GM12865 (cell line): ENCODE measurements at places on chromosomes 3 and 15.

DNA sequence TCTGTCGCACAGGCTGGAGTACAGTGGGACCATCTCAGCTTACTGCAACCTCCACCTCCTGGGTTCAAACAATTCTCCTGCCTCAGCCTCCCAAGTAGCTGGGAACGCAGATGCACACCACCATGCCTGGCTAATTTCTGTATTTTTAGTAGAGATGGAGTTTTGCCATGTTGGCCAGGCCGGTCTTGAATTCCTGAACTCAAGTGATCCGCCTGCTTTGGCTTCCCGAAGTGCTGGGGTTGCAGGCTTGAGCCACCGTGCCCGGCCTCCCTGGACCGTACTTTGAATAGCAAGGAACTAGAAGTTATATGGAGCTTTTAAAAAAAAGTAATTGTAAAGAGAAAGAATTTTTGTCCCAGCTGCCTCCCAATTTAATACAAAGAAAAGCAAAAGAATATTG lies 8.3 kb upstream of the ANKUB1 start:
- DNase-seq = no peak

DNA sequence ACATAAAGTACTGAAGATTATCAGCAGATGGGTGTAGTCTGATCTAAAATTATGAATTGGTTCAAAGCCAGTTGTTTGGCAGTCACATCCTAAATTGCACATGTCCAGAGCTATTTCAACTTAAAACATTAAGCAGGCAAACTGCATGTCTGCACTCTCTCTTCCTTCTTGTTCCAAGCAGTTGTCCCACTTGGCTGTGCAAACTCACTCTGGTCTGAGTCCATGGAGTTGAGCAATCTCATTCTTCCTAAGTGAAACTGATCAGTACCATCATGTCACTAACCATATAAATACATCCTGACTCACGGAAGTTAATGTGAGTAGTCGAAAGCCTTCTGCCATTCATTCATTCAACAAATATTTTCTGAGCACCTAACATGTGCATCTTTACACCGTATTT lies 353.0 kb downstream of the ROBO1 start:
- no peak for DNase-seq

- no peak for DNase-seq
These were observed 53.5 kb downstream of the SUCNR1 start for GRCh38 chr3:151926956-151927355.

DNA sequence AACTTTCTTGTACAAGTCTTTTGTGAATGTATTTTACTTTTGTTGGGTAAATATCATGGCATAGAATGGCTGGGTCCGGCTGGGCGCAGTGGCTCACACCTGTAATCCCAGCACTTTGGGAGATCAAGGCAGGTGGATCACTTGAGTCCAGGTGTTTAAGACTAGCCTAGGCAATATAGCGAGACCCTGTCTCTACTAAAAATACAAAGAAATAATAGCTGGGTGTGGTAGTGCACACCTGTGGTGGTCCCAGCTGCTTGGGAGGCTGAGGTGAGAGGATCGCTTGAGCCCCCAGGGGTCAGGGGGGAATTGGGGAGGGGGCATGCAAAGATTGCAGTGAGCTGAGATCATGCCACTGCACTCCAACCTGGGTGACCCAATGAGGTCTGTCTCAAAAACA lies 52.9 kb downstream of the ANP32A start:
- DNase-seq = no peak

DNA sequence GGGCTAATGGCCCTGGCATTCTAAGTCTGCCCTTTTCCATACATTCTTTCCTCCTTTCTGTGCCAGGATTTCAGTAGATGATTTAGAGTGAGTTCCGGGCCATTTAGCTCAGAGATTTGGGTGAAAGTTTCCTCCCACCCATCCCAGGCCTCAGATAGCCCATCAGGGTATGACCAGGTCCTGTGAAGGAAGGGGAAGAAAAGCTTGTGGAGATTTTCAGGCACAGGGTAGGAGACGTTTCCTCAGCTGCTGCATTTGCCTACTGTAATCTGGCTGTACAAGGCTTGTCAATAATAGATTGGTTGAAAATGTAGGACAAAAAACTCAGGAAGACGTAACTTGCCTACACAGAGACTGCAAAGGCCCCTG lies 63.2 kb upstream of the BCL6 start:
- no peak for DNase-seq

GRCh38 chr15:36294359-36294758 lies 285.1 kb upstream of the CDIN1 start:
- no peak for DNase-seq

DNA sequence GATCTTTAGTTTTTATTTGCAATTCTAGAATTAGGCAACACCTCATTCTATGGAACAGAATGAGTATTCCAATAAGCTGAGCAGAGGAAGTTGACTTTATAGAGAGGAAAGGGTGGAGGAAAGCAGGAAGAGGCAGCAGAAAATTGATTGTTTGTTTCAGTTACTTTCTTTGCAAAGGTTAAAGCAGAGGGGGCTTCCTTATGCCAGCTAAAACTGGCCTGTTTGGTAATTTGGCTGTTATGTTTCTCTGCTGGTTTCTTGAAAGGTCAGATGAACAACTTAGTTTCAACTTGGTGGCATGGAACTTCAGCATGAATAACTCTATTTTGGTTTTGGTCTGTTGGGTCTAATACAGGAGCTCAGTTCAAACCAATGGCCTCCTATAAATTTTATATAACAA lies 190.9 kb upstream of the IL12A start:
- DNase-seq = no peak

DNA sequence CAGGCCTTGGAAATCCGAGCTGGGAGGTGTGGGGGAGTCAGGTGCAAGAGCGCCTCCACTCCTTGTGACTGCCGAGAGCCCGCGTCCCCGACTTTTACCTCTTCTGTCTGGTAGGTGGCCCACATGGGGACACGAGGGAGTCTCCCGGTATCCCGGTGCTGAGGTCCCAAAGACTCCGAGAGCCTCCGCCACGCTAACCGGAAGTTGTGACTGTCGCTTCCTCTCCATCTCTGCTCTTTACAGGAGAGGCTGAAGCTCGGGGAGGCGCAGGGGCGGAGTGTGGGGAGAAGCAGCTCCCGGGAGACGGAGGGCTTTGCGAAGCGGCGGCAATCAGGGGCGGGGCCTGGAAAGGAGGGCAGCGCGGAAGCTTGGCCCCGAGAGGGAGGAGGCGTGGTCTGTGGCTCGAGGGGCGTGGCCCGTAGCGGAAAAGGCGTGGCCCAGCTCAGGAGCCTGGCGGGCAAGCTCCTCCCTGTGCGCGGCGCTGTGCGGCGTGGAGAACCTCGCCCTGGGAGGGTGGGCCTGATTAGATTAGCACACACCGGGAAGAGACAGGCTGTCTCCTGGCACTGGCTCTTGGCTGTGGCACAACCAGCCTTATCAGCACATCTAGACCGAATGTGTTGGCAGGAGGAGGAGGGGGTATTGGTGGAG lies 143.9 kb downstream of the GABRB3 start:
- DNase-seq = no peak

GRCh38 chr3:27990837-27991236 lies 250.6 kb upstream of the CMC1 start:
- no peak for DNase-seq

- DNase-seq = no peak
These were observed 246.9 kb upstream of the THRB start for GRCh38 chr3:24741506-24741905.

DNA sequence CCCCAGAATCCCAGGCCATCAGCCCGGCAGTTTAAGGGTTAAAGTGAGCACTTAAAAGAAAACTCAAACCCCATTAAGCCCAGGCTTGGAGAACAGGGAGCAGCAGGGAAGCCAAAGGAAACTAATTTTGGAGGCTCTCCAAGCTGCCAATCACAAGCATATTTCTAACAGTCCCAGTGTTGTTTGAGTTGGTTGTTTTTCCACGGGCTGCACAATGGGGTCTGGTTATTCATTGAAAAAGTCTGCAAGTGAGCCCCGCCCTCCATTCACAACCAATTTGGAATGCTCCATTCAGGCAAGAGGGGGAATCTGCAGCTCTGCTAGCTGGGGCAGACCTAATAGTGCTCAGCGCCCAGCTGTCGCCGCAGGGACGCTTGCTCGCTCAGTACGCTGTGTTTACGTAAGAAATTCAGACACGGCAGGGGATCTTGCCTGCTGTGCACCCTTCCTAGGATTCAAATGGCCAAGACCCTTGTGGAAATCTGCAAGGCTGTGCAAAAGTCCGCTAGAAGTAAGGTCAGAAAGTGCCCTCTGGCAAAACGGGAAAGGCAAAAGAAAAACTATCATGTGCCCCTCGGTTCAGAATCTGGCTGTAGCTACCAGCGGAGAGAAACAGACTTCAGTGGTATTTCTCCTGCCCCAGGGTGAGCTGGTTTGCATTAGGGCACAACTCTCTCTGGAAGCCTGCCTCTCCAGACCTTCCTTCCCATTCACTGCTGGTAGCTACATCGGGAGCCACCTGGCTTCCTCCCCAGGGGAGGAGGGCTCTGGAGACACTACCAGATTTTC lies 11.0 kb downstream of the ETV5 start:
- no peak for DNase-seq

- no peak for DNase-seq
These were observed 130.6 kb downstream of the SMAD6 start for GRCh38 chr15:66832664-66833063.

DNA sequence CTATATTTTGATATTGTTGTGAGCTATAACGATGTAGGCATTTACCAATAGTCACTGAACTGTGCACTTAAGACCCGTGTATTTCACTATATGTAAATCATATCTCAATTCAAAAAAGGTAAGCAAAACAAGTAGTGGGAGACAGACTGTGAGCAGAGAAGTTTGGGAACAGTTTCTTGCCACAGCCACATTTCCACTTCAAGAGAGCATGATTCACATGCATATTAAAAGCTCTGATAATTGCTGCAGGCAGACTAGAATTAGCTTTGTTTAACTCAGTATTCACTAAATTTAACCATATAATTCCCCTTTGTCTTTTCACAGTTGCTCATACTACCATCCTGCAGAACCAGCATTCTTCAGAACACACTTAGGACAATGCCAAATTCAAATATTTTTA lies 168.4 kb upstream of the ZNF385D start:
- no peak for DNase-seq

- DNase-seq = peak; percentile 69
These were observed 49.1 kb upstream of the LIMD1 start for GRCh38 chr3:45545476-45545875.
